Tibial artery (tissue), 4 donors: ENCODE measurements at places on chromosomes 5 and 9.
A peak's percentile ranks its signal among the peaks of the same experiment; 100 is the strongest.

DNA sequence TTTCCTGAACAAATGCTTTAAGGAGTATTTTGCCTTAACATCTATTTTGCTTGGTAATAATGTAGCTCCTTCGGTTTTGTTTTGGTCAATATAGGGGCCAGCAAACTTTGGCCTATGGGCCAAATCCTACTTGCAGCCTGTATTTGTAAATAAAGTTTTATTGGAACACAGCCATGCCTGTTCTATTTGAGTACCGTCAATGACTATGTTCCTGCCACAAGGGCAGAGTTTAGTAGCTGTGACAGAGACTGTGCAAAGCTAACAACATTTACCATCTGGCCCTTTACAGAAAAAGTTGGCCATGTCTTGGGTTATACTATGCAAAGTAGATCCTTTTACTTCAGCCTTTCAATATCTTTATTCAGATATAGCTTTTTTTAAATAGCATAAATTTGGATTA lies 113.4 kb downstream of the NR3C1 start:
- DNase-seq, result no peak
- no peak overlapping the region for H3K4me3 ChIP-seq
- no peaks in the 10 kb centered on the region for H3K27me3 ChIP-seq
- no peaks in the 10 kb centered on the region for H3K4me1 ChIP-seq
- H3K27ac ChIP-seq, result no peak overlapping the region
- peaks cover 25% of the 10 kb centered on the region for H3K36me3 ChIP-seq

GRCh38 chr9:75422944-75423522 lies 334.7 kb downstream of the OSTF1 start:
- no peaks in the 10 kb centered on the region for H3K4me1 ChIP-seq
- H3K27me3 ChIP-seq, result no peaks in the 10 kb centered on the region
- H3K36me3 ChIP-seq, result no peaks in the 10 kb centered on the region
- DNase-seq, result no peak

- no peak for DNase-seq
- peaks cover 33% of the 10 kb centered on the region for H3K27me3 ChIP-seq
- no peak overlapping the region for H3K27ac ChIP-seq
These were observed 2.0 kb upstream of the MZB1 start for GRCh38 chr5:139391570-139392323.

GRCh38 chr5:180464603-180464970 lies 29.6 kb upstream of the CNOT6 start:
- H3K27ac ChIP-seq, result no peak overlapping the region
- H3K4me1 ChIP-seq, result no peaks in the 10 kb centered on the region
- no peak for DNase-seq
- no peaks in the 10 kb centered on the region for H3K36me3 ChIP-seq
- peaks cover 12% of the 10 kb centered on the region for H3K27me3 ChIP-seq

- no peak overlapping the region for H3K4me3 ChIP-seq
- H3K27me3 ChIP-seq, result no peaks in the 10 kb centered on the region
- no peaks in the 10 kb centered on the region for H3K36me3 ChIP-seq
- H3K4me1 ChIP-seq, result no peaks in the 10 kb centered on the region
These were observed 151.5 kb upstream of the NR3C1 start for GRCh38 chr5:143554918-143555477.

- DNase-seq, result peak; percentile 97
- H3K4me1 ChIP-seq, result peaks cover 32% of the 10 kb centered on the region
- no peaks in the 10 kb centered on the region for H3K36me3 ChIP-seq
These were observed 416 bp upstream of the PTBP3 start for GRCh38 chr9:112333639-112334431.

DNA sequence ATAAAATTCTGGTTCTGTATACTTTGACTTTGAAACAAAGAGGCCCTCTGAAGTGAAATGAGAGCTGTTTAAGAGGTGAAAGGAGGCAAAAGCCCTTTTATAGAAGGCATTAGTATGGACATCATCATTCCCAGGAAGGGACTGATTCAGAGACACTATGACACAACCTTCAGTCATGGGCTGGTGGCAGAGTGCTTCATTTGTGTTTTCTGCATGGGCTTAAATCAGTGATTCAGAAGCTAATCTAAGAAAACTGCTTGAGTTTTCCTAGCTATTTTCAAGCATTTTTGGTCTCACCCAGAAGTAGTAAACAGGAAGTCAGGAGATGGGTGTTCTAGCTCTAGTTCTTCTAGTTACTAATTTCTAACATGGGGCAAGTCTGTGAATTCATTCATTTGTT lies 288.9 kb downstream of the TRPM3 start:
- H3K4me3 ChIP-seq, result no peak overlapping the region
- no peaks in the 10 kb centered on the region for H3K27me3 ChIP-seq
- no peak overlapping the region for H3K27ac ChIP-seq

- peak overlapping the region; percentile 97 for H3K4me3 ChIP-seq
- H3K27ac ChIP-seq, result peak overlapping the region; percentile 99
- no peaks in the 10 kb centered on the region for H3K27me3 ChIP-seq
- H3K36me3 ChIP-seq, result peaks cover 23% of the 10 kb centered on the region
- peak; percentile 91 for DNase-seq
These were observed 2.3 kb downstream of the ZFAND5 start for GRCh38 chr9:72362680-72363139.

GRCh38 chr5:135398160-135398854 lies 724 bp downstream of the MACROH2A1 start:
- DNase-seq, result no peak
- no peaks in the 10 kb centered on the region for H3K36me3 ChIP-seq
- H3K4me3 ChIP-seq, result peak overlapping the region; percentile 74
- no peaks in the 10 kb centered on the region for H3K27me3 ChIP-seq
- peaks cover 26% of the 10 kb centered on the region for H3K4me1 ChIP-seq
- peak overlapping the region; percentile 74 for H3K27ac ChIP-seq

DNA sequence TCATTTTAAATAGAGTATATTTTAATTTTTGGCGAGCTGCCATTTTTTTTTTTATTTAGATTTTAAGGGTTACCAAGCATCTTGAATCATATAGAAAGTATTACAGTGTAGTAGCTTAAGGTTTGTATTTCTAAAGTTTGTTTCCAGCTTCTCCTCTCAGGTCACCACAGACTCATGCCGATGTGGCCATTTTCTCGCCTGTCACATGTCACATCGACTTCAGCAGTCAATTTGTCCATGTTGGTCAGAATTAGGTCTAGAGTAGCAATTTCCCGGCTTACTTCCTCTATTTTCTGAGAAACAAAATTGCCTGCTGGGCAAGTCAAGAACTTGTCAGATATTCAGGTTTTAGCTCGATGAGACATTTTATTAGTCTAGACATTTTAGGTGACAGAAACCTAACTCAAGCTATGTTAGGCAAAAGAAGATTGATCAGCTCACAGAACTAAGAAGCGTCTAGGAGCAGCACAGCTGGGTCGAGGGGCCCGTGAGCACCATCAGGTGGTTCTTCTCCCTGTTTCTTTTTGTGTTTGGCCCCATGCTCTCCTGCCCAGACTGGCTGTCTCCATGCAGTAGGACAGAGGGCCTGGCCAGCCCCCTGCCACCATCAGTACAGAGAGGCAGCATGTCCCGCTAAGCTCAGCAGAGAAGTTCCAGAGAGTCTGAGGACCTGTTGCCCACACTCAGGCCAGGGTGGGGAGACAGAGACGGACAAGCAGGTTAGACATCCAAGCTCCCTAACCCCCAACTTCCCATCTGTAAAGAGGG lies 48.4 kb upstream of the AFAP1L1 start:
- H3K27ac ChIP-seq, result no peak overlapping the region
- H3K27me3 ChIP-seq, result no peaks in the 10 kb centered on the region
- H3K4me1 ChIP-seq, result no peaks in the 10 kb centered on the region
- peaks cover 4% of the 10 kb centered on the region for H3K36me3 ChIP-seq
- no peak overlapping the region for H3K4me3 ChIP-seq
- DNase-seq, result peak; percentile 33

GRCh38 chr5:111636736-111637135 lies 120.3 kb downstream of the NREP start:
- H3K36me3 ChIP-seq, result no peaks in the 10 kb centered on the region
- H3K27me3 ChIP-seq, result no peaks in the 10 kb centered on the region
- no peak overlapping the region for H3K4me3 ChIP-seq
- DNase-seq, result no peak
- no peak overlapping the region for H3K27ac ChIP-seq

DNA sequence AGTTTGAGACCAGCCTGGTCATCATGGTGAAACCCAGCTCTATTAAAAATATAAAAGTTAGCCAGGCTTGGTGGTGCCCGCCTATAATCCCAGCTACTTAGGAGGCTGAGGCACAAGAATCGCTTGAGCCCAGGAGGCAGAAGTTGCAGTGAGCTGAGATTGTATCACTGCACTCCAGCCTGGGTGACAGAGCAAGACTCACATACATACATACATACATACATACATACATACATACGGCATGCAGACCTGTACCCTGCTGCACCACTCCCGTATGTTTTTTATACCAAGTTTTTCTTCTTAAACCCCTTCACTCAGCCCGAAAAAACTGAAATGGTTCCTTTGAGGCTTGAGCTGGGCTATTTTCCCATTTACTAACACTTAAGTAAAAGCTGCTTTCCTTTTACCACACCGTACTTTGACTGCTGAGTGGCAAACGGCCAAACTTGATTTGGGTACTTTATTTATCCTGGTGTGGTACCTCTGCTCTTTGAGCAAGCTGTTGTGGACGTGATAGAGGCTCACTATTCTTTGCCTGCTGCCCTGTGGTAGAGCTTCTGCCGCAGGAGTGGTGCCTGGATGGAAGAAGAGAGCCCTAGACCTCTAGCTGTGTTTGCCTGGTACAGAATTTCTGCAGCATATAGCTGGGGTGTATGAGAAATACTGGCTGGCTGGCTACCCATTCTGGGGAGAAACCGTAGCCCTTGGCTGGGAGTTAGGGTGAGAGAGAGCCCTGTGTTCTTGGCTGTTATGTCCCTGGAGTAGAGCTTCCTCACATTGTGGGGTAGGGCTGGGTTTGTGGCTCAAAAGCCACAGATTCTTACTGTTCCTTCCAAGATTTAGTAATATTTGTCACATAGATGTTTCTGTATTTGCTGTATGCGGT lies 19.4 kb downstream of the IPO11 start:
- H3K27ac ChIP-seq, result peak overlapping the region; percentile 37
- no peak overlapping the region for H3K4me3 ChIP-seq
- no peaks in the 10 kb centered on the region for H3K27me3 ChIP-seq
- no peaks in the 10 kb centered on the region for H3K4me1 ChIP-seq
- H3K36me3 ChIP-seq, result no peaks in the 10 kb centered on the region
- DNase-seq, result peak; percentile 43

- H3K27me3 ChIP-seq, result no peaks in the 10 kb centered on the region
- DNase-seq, result no peak
- H3K4me1 ChIP-seq, result no peaks in the 10 kb centered on the region
- H3K36me3 ChIP-seq, result peaks cover 69% of the 10 kb centered on the region
- H3K4me3 ChIP-seq, result no peak overlapping the region
- no peak overlapping the region for H3K27ac ChIP-seq
These were observed 37.2 kb downstream of the CHD1 start for GRCh38 chr5:98891591-98891990.

DNA sequence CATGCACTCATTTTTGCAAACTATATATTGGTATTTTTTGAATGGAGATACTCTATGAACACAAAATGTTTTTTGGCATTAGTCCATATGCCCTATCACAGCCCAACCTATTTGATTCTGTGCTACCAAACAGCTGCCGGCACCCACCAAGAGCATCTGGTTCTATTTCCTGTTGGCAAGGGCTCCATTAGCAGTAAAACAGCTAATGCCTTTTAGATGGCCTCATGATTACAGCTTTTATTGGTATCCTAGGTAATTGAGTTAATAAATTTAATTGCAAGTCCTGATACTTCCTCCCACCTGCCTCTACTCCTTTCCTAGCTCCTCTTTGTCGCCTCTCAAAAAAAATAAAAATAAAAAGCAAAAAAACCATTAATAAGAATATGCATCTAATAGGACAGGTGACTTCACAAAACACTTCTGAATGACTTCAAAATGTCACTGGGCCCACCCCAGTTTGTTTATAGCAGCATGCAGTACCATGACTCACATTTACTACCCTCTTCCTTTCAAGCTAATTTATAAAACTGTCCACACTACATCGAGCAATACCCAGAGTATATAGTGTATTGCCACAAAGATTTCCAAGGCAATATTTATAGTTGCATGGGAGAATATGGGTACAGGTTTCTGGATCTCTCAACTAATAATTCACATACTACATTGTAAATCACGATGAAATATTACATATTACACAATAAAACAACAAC lies 620.4 kb downstream of the SLCO4C1 start:
- H3K4me3 ChIP-seq, result no peak overlapping the region
- no peak for DNase-seq
- H3K27ac ChIP-seq, result no peak overlapping the region
- no peaks in the 10 kb centered on the region for H3K36me3 ChIP-seq

GRCh38 chr5:58456026-58456425 lies 3.9 kb downstream of the PLK2 start:
- H3K27ac ChIP-seq, result no peak overlapping the region
- H3K27me3 ChIP-seq, result no peaks in the 10 kb centered on the region
- peaks cover 25% of the 10 kb centered on the region for H3K36me3 ChIP-seq
- DNase-seq, result no peak
- H3K4me1 ChIP-seq, result peaks cover 17% of the 10 kb centered on the region
- no peak overlapping the region for H3K4me3 ChIP-seq

DNA sequence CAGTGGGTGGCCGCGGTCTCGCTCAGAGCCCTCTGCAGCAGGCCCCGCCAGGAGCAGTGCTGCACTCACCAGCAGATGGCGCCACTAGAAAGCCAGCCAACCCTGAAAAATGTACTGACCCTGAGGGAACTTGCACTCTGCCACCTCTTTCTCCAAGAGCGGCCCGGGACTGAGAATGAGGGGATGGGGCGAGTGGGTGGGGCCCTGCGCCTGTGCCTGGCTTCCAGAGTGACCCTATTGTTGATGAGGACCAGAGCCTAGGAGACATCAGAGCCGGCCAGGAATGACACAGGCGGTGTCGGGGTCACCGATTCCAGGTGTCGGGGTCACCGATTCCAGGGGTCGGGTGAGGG lies 2.9 kb upstream of the IL17B start:
- no peaks in the 10 kb centered on the region for H3K27me3 ChIP-seq
- DNase-seq, result peak; percentile 79
- peak overlapping the region; percentile 93 for H3K27ac ChIP-seq

- no peak for DNase-seq
- H3K36me3 ChIP-seq, result no peaks in the 10 kb centered on the region
- peaks cover 98% of the 10 kb centered on the region for H3K27me3 ChIP-seq
These were observed 1.4 kb downstream of the BARX1 start for GRCh38 chr9:93953496-93954433.

DNA sequence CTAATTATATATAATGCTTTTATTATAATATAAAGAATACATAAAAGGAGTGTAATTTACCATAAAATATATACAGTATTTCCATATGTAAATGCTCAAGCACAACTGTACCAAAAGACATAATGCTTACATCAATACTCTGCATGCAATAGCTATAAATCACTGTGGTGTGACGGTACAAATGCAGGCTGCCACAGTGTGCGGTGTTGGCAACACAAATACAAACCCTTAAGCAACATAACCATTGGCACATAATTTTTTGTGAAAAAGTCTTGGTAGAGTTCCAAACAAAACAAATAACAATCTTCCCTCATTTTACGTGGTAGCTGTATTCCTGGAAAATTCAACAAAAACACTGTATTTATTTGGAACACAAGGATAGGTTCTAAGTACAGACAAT lies 1.9 kb upstream of the SHISAL2B start:
- DNase-seq, result no peak
- no peak overlapping the region for H3K27ac ChIP-seq
- H3K36me3 ChIP-seq, result no peaks in the 10 kb centered on the region
